ENCODE measurements at places on chromosomes 3 and 15. TPM values are rescaled to one million over a fixed set of nuclear protein-coding genes. Genes with fewer than 3 reads are reported as not detected.

The MYRIP gene
- not detected for polyA plus RNA-seq

The CHAC1 gene
- not detected for polyA plus RNA-seq

The GRAMD2A gene
- not detected for polyA plus RNA-seq

The SPTSSB gene
- not detected for polyA plus RNA-seq

The RBPMS2 gene
- not detected for polyA plus RNA-seq

The CIDEC gene
- polyA plus RNA-seq = 0.26 TPM

The MAP1A gene
- polyA plus RNA-seq = 0.26 TPM

The PRSS50 gene
- polyA plus RNA-seq = not detected

The ZBTB47 gene
- polyA plus RNA-seq = not detected

The C3orf49 gene
- polyA plus RNA-seq = not detected

The CFAP161 gene
- polyA plus RNA-seq = not detected

The TIGIT gene
- 58.2 TPM for polyA plus RNA-seq

The PARP9 gene
- 30.8 TPM for polyA plus RNA-seq

The IMPG2 gene
- not detected for polyA plus RNA-seq

DNA sequence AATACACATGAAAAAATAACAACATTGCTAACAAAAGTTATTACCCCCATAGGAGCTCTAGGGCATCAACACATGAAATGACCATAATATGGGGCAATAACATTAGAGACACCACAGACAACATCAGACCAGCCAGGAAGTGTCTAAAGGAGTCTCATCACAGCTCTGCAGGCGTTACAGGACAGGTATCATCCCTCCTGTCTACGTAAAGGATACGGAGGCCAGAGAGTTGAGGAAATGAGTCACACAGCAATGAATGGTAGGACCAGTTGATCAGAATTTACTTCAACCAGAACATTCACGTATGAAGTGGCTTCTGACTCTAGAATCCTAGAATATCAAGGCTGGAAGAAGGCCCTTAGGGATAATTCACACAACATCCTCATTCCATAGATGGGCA, 1.8 kb downstream of the NME9 start:
- no peak for DNase-seq
- peaks cover 31% of the 10 kb centered on the region for H3K4me1 ChIP-seq
- H3K27me3 ChIP-seq = no peaks in the 10 kb centered on the region
- H3K27ac ChIP-seq = no peak overlapping the region
- no peaks in the 10 kb centered on the region for H3K36me3 ChIP-seq

GRCh38 chr3:88713233-88713691, 394.2 kb upstream of the EPHA3 start:
- H3K36me3 ChIP-seq = no peaks in the 10 kb centered on the region
- no peak for DNase-seq
- H3K4me1 ChIP-seq = no peaks in the 10 kb centered on the region
- H3K27me3 ChIP-seq = peaks cover 3% of the 10 kb centered on the region
- no peak overlapping the region for H3K27ac ChIP-seq
- H3K4me3 ChIP-seq = no peak overlapping the region

- no peak overlapping the region for H3K27ac ChIP-seq
- peaks cover 21% of the 10 kb centered on the region for H3K4me1 ChIP-seq
- no peak for DNase-seq
- peaks cover 18% of the 10 kb centered on the region for H3K36me3 ChIP-seq
- peaks cover 52% of the 10 kb centered on the region for H3K27me3 ChIP-seq
- peak overlapping the region; percentile 42 for H3K4me3 ChIP-seq
Observed at GRCh38 chr3:39810647-39811161, 1.3 kb downstream of the MYRIP start.

- DNase-seq = no peak
- peaks cover 12% of the 10 kb centered on the region for H3K36me3 ChIP-seq
- no peaks in the 10 kb centered on the region for H3K27me3 ChIP-seq
- peaks cover 11% of the 10 kb centered on the region for H3K4me1 ChIP-seq
- H3K27ac ChIP-seq = peak overlapping the region; percentile 78
Observed at GRCh38 chr3:4425707-4426106, 41.4 kb downstream of the SUMF1 start.

- H3K36me3 ChIP-seq = peaks cover 5% of the 10 kb centered on the region
- H3K27me3 ChIP-seq = no peaks in the 10 kb centered on the region
- H3K4me3 ChIP-seq = peak overlapping the region; percentile 67
- DNase-seq = no peak
- peak overlapping the region; percentile 22 for H3K27ac ChIP-seq
Observed at GRCh38 chr15:84598993-84599392, 1.8 kb upstream of the ZSCAN2 start.

GRCh38 chr15:60392601-60392985, 5.2 kb downstream of the ANXA2 start:
- no peak for DNase-seq
- no peak overlapping the region for H3K4me3 ChIP-seq
- H3K4me1 ChIP-seq = peaks cover 9% of the 10 kb centered on the region
- no peaks in the 10 kb centered on the region for H3K36me3 ChIP-seq

GRCh38 chr3:178304758-178305467, 231.3 kb upstream of the KCNMB2 start:
- H3K4me3 ChIP-seq = no peak overlapping the region
- H3K27ac ChIP-seq = no peak overlapping the region
- no peaks in the 10 kb centered on the region for H3K4me1 ChIP-seq
- H3K27me3 ChIP-seq = no peaks in the 10 kb centered on the region
- no peaks in the 10 kb centered on the region for H3K36me3 ChIP-seq
- no peak for DNase-seq

GRCh38 chr3:148230473-148230872, 467.2 kb upstream of the AGTR1 start:
- no peak overlapping the region for H3K27ac ChIP-seq
- H3K27me3 ChIP-seq = no peaks in the 10 kb centered on the region
- peaks cover 2% of the 10 kb centered on the region for H3K4me1 ChIP-seq
- H3K36me3 ChIP-seq = no peaks in the 10 kb centered on the region
- H3K4me3 ChIP-seq = no peak overlapping the region

DNA sequence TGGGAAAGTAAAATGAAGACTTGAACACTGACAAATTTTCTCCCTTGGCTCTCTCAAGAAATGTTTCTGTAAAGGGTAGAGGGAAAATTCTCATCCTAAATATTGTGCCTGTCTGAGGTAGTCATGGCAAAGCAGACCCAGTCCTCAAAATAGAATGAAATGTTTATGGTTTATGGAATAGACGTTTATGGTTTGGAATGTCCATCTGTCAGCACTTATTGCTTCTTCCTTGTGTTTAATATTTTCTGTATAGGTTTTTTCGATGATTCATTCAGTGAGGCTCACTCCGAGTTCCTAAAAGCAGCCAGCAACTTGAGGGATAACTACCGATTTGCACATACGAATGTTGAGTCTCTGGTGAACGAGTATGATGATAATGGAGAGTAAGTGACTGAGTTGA, 13.9 kb downstream of the ELL3 start:
- no peak for DNase-seq
- H3K36me3 ChIP-seq = peaks cover 16% of the 10 kb centered on the region
- H3K27ac ChIP-seq = no peak overlapping the region
- H3K27me3 ChIP-seq = no peaks in the 10 kb centered on the region
- H3K4me1 ChIP-seq = no peaks in the 10 kb centered on the region
- H3K4me3 ChIP-seq = no peak overlapping the region

DNA sequence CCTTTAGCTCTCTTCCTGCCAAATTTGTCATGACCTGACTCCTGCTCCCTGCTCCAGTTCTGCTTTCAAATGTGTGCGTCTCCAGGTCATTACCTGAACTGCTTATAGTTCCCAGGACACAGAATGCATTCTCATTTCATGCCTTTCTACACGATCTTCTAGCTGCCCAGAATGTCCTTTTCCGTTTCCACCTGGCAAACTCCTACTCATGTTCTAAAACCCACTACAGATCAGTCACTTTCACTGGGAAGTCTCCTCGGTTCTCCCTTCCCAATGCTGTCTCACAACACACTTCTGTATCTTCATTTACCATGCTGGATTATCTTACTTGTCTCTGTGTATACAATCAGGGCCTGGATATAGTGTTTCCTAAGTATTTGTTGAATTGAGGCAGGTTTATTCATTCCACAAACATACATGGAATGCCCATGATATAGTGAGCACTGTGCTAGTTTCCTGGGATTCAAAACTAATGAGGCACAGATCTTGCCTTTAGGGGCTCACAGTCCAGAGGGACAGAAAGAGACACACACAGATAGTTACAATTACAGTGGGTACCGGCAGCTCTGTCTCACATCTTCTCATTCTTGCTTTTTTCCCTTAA, 1.6 kb upstream of the NOX5 start:
- no peak overlapping the region for H3K4me3 ChIP-seq
- DNase-seq = no peak
- H3K36me3 ChIP-seq = no peaks in the 10 kb centered on the region
- H3K4me1 ChIP-seq = no peaks in the 10 kb centered on the region

GRCh38 chr3:108250626-108251025, 28.4 kb upstream of the IFT57 start:
- peaks cover 6% of the 10 kb centered on the region for H3K36me3 ChIP-seq
- H3K4me3 ChIP-seq = no peak overlapping the region
- H3K27me3 ChIP-seq = no peaks in the 10 kb centered on the region
- no peaks in the 10 kb centered on the region for H3K4me1 ChIP-seq
- H3K27ac ChIP-seq = no peak overlapping the region

GRCh38 chr3:149969110-149969939, 1.4 kb downstream of the PFN2 start:
- H3K27ac ChIP-seq = peak overlapping the region; percentile 85
- H3K36me3 ChIP-seq = no peaks in the 10 kb centered on the region
- H3K4me3 ChIP-seq = peak overlapping the region; percentile 95
- peaks cover 10% of the 10 kb centered on the region for H3K4me1 ChIP-seq

GRCh38 chr3:23629181-23629894, 176.4 kb upstream of the UBE2E1 start:
- DNase-seq = no peak
- no peak overlapping the region for H3K4me3 ChIP-seq
- no peak overlapping the region for H3K27ac ChIP-seq
- H3K36me3 ChIP-seq = peaks cover 2% of the 10 kb centered on the region
- peaks cover 2% of the 10 kb centered on the region for H3K4me1 ChIP-seq
- peaks cover 7% of the 10 kb centered on the region for H3K27me3 ChIP-seq

DNA sequence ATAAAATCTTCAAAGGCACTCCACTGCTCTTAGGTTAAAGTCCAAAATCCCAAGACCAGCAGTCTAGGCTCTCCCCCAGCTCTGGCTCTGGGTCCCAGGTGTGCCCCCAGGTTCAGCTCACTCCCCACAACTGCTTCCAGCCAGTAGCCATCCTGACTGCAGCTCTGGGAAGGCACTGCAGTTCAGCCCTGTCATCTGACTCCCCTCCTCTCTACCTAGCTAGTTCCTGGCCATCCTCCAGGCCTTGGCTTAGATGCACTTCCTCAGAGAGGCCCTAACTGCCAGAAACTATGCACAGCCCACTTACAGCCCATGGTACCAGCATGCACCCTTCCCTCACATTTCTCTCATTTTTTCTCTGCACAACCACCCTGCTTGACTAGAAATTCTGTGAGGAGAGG, 25.5 kb downstream of the TBC1D2B start:
- H3K4me3 ChIP-seq = peak overlapping the region; percentile 79
- H3K4me1 ChIP-seq = peaks cover 99% of the 10 kb centered on the region
- DNase-seq = no peak
- H3K27ac ChIP-seq = peak overlapping the region; percentile 84
- no peaks in the 10 kb centered on the region for H3K27me3 ChIP-seq
- H3K36me3 ChIP-seq = no peaks in the 10 kb centered on the region

GRCh38 chr15:85380812-85381642, 624 bp downstream of the AKAP13 start:
- DNase-seq = peak; percentile 50
- peak overlapping the region; percentile 87 for H3K4me3 ChIP-seq
- H3K36me3 ChIP-seq = peaks cover 3% of the 10 kb centered on the region

DNA sequence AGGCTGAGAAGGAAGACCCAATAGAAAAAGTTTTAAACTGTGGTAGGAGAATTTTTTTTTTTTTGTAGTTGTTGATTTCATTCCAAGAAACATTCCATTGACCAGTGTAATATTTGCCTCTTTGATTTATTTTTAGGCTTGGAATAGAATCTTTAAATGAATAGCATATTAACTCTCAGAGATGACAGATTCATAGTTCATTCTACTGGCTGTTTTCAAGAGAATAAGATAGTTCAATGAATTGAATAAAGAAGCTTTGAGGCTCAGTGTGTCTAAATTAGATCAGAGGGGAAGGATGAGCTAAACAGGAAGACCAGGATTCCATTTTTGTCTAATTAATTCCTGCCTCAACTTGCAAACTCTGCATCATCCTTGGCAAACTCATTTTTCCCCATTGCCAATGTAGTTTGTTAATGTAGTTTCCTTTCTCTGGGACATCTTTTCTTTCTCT, 98.4 kb downstream of the NAALADL2 start:
- no peak overlapping the region for H3K27ac ChIP-seq
- H3K36me3 ChIP-seq = no peaks in the 10 kb centered on the region
- no peaks in the 10 kb centered on the region for H3K4me1 ChIP-seq
- H3K4me3 ChIP-seq = no peak overlapping the region
- H3K27me3 ChIP-seq = no peaks in the 10 kb centered on the region
- no peak for DNase-seq

DNA sequence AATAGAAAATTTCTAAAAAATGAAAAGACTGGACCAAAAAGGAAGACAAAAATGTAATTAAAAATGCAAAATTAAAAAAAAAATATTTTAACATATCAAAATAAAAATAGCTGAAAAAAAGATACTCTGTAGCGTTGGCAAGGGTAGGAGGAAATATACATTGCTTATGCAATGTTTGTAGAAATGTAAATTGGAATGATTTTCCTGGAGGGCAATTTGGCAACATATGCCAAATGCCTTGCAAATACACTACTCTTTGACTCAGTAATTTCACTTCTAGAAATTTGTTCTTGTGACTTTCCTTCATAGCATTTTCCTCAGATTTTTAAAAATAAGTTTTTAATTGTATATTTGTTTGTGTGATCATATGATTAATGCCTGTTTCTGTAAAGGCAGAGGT, 296.6 kb downstream of the ZNF621 start:
- no peaks in the 10 kb centered on the region for H3K4me1 ChIP-seq
- peaks cover 17% of the 10 kb centered on the region for H3K27me3 ChIP-seq
- no peaks in the 10 kb centered on the region for H3K36me3 ChIP-seq
- H3K27ac ChIP-seq = no peak overlapping the region
- H3K4me3 ChIP-seq = no peak overlapping the region

- no peak overlapping the region for H3K27ac ChIP-seq
- H3K4me3 ChIP-seq = peak overlapping the region; percentile 55
- DNase-seq = no peak
- no peaks in the 10 kb centered on the region for H3K27me3 ChIP-seq
Observed at GRCh38 chr15:70242951-70243685, 145.4 kb upstream of the TLE3 start.

DNA sequence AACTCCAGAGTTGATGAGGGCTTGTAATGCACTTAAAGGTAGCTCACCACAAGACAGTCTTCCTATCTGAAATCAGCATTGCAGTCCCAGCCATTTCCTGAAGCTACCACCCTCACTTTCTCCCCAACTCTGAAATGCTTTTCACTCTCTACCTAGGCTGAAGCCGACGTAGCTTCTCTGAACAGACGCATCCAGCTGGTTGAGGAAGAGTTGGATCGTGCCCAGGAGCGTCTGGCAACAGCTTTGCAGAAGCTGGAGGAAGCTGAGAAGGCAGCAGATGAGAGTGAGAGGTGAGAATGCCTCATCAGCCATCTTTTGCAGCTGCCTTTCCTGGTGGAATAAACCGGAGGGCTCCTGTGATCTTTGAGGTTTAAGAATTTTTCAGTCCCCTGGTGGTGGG, 14.3 kb downstream of the TPM1 start:
- peaks cover 25% of the 10 kb centered on the region for H3K36me3 ChIP-seq
- no peak for DNase-seq
- H3K27me3 ChIP-seq = no peaks in the 10 kb centered on the region

- no peaks in the 10 kb centered on the region for H3K4me1 ChIP-seq
- no peak overlapping the region for H3K27ac ChIP-seq
- DNase-seq = no peak
- no peak overlapping the region for H3K4me3 ChIP-seq
- H3K36me3 ChIP-seq = no peaks in the 10 kb centered on the region
- no peaks in the 10 kb centered on the region for H3K27me3 ChIP-seq
Observed at GRCh38 chr3:16707260-16707659, 102.0 kb upstream of the DAZL start.

GRCh38 chr15:96333131-96334016, 2.9 kb downstream of the NR2F2 start:
- DNase-seq = no peak
- peaks cover 18% of the 10 kb centered on the region for H3K4me1 ChIP-seq
- peaks cover 4% of the 10 kb centered on the region for H3K36me3 ChIP-seq
- peaks cover 81% of the 10 kb centered on the region for H3K27me3 ChIP-seq
- H3K4me3 ChIP-seq = peak overlapping the region; percentile 66
